ENCODE measurements at places on chromosomes 1 and 21.

GRCh38 chr1:56676571-56677035 is 31.5 kb downstream of the PRKAA2 start:
- DNase-seq = no peak

DNA sequence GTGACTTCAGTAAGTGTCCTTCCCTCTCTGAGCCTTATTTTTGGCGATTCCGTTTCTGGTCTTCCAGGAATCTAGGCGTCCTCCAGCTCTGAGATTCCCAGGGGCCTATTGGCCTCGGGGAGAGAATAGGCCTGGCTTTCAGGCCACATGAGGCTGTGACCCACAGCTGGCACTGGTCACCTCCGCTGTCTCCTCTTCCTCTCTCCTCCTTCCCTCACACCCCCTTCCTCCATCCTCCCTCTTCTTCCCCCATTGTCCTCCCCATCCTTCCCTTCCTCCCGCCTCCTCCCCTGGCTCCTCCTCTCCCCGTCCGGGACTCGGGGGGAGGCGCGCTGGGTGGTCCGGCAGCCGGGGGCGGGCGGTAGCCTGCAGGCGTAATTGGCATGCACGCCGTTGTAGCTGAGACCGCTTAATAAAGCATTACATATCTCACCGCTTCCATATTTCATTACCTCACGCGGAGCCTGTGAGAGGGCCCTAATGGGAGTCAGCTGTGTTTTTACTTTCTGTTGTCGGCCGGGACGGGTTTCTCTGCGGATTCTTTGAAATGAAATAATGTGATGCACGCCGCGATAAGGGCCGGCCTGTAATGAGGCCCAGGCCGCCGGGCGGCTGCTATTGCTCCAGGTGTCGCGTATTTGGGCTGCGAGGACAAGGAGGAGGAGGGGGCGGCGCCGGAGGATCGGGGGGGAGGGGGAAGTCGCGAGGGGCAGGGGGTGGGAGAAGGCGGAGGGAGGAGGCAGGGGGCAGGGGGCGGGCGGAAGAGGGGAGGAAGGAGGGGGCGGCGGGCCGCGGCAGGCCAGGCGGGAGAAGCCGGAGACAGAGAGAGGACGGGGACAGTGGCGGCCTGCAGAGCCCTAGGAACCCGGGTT is 95.3 kb downstream of the FOXD2 start:
- DNase-seq = no peak

DNA sequence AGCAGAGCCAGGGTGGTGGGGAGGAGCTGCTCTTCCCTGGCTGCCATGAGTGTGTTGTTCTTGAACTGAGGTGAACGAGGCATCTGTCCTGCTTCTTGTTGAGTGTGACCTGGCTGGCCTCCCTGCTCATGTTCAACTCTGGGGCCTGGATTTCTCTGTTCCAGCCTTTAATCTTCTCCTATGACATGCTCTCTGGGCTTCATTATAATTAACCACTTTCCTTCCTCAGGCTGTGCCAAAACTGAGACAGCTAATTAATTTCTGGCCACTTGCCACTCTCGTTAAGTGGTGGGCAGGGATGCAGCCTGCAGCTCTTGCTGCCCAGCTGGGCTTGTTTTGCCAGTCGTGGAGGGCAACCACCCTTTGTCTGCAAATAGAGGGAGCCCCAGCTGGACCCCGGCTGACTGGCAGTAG is 23.3 kb downstream of the OPRD1 start:
- DNase-seq = no peak

GRCh38 chr1:55503663-55504305 is 288.6 kb upstream of the USP24 start:
- DNase-seq = no peak

DNA sequence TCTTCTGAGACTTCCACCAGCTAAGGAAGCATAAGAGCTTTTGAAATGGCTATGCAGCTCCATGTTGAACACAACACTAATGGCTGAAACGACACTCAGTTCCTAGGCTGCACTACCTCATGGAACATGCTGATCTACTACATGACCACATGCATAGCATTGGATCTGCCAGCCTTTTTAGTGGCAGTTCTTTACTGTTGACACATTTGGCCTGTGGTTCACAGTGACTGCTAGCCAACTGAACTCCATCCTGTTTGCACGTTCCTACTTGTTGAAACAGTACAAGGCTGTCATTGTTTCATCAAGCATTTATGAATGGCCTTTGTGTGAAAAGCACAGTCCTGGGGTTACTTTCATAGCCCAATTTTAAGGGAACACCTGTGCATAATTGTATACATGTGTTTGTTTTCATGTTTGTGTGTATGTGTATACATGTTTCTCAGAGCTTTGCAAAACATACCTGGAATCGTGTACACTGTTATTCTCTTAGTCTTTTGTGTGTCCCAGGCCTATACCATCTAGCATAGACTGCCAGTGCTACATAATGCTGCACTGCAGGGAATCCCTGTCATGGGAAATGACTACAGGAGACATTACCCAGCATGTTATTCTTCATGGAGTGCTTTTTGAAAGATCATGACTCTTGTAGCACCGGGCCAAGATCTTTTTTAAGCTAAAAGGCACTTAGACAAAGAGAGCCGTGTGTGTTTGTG is 179.6 kb upstream of the ESRRG start:
- DNase-seq = no peak
